ENCODE measurements at places on chromosomes 4 and X. TPM values are rescaled to one million over a fixed set of nuclear protein-coding genes. Genes with fewer than 3 reads are reported as not detected.

Gene BEX4
- 74.3 TPM for total RNA-seq

DNA sequence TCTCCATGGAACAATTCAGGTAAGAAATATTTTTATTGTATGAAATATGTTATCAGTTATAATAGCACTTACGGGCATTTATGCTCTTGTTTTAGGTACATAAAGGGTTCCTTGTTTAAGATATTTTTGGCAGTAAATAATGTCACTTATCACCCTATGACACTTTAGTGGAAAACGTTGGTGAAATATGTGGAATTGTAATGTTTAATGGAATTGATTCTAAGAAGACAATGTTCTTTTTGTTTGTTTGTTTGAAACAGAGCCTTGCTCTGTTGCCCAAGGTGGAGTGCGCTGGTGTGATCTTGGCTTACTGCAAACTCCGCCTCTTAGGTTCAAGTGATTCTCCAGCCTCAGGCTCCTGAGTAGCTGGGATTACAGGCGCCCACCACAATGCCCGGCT lies 17.4 kb downstream of the NPNT start:
- no peak for DNase-seq
- H3K4me3 ChIP-seq, result no peak overlapping the region
- H3K36me3 ChIP-seq, result no peaks in the 10 kb centered on the region
- no peaks in the 10 kb centered on the region for H3K27me3 ChIP-seq
- no peak overlapping the region for H3K27ac ChIP-seq
- no peaks in the 10 kb centered on the region for H3K4me1 ChIP-seq

GRCh38 chr4:79087071-79087470 lies 147.8 kb upstream of the PAQR3 start:
- peaks cover 3% of the 10 kb centered on the region for H3K36me3 ChIP-seq
- no peak for DNase-seq
- no peak overlapping the region for H3K27ac ChIP-seq
- H3K4me1 ChIP-seq, result peaks cover 45% of the 10 kb centered on the region
- no peak overlapping the region for H3K4me3 ChIP-seq
- no peaks in the 10 kb centered on the region for H3K27me3 ChIP-seq

Gene CRLF2
- not detected for total RNA-seq

- peaks cover 2% of the 10 kb centered on the region for H3K4me1 ChIP-seq
- no peak overlapping the region for H3K4me3 ChIP-seq
- H3K27ac ChIP-seq, result no peak overlapping the region
- no peaks in the 10 kb centered on the region for H3K36me3 ChIP-seq
- no peak for DNase-seq
These were observed 66.9 kb upstream of the NEIL3 start for GRCh38 chr4:177242651-177243286.

- H3K4me3 ChIP-seq, result no peak overlapping the region
- H3K4me1 ChIP-seq, result peaks cover 32% of the 10 kb centered on the region
- H3K36me3 ChIP-seq, result no peaks in the 10 kb centered on the region
- no peak overlapping the region for H3K27ac ChIP-seq
- H3K27me3 ChIP-seq, result no peaks in the 10 kb centered on the region
These were observed 201.6 kb downstream of the STIM2 start for GRCh38 chr4:27062256-27062655.

Gene HSD17B13
- total RNA-seq, result 0.16 TPM

GRCh38 chr4:83389037-83389720 lies 54.5 kb upstream of the HPSE start:
- no peaks in the 10 kb centered on the region for H3K36me3 ChIP-seq
- peaks cover 39% of the 10 kb centered on the region for H3K4me1 ChIP-seq
- no peak overlapping the region for H3K4me3 ChIP-seq
- no peak for DNase-seq

- H3K36me3 ChIP-seq, result no peaks in the 10 kb centered on the region
- peaks cover 36% of the 10 kb centered on the region for H3K4me1 ChIP-seq
- H3K27ac ChIP-seq, result peak overlapping the region; percentile 52
These were observed 152.0 kb upstream of the SLC4A4 start for GRCh38 chr4:71186566-71187403.

Gene MAGED4
- total RNA-seq, result 80.2 TPM

DNA sequence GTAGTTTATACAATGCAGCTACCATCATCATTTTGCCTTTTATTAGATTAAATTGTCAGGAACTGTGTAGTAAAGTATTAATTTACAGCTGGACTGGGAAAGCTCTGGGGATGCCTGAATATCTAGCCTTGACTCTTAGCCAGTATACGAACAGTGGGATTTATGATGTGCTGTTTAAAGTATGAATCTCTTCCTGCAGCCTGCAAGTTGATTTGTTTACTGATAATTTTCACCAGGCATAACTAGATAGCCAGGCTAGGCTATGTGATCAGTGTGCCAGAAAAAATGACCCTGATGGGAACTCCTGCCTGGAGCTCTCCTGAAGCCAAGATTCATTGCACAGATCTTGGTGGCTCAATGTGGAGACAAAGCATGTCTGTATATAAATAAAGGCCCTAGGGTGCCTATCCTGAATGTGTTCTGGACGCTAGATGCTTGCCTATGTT lies 119.2 kb downstream of the SCLT1 start:
- H3K27me3 ChIP-seq, result no peaks in the 10 kb centered on the region
- H3K36me3 ChIP-seq, result peaks cover 1% of the 10 kb centered on the region
- no peak for DNase-seq
- no peak overlapping the region for H3K4me3 ChIP-seq
- peaks cover 3% of the 10 kb centered on the region for H3K4me1 ChIP-seq
